Bronchial smooth muscle cell (primary cell): ENCODE measurements at places on chromosomes 16 and 17. TPM values are rescaled to one million over a fixed set of nuclear protein-coding genes. Genes with fewer than 3 reads are reported as not detected.

UNC45B gene
- total RNA-seq, result under 0.01 TPM in 1 of 2 replicates, not detected in the other

C1QL1 gene
- total RNA-seq, result 0.32 and 1.1 TPM in 2 replicates

LRRC37A3 gene
- 3.5 and 4.1 TPM in 2 replicates for total RNA-seq

PGAP3 gene
- total RNA-seq, result 12.5 and 20.2 TPM in 2 replicates

TM4SF5 gene
- not detected in 2 replicates for total RNA-seq

HAGHL gene
- 9.7 and 15.1 TPM in 2 replicates for total RNA-seq

ZNF785 gene
- total RNA-seq, result 6.8 and 7.1 TPM in 2 replicates

SKAP1 gene
- not detected in 2 replicates for total RNA-seq

RHBDF1 gene
- total RNA-seq, result 32.3 and 46.5 TPM in 2 replicates

KRTAP3-1 gene
- total RNA-seq, result not detected in 2 replicates

CORO1A gene
- 0.60 and 0.79 TPM in 2 replicates for total RNA-seq

TMEM220 gene
- total RNA-seq, result 3.3 and 5.2 TPM in 2 replicates

HOXB7 gene
- total RNA-seq, result 2.9 and 3.8 TPM in 2 replicates

FBXL16 gene
- under 0.01 and 0.09 TPM in 2 replicates for total RNA-seq
